GDM1 (cell line): ENCODE measurements at places on chromosomes 4 and X.

DNA sequence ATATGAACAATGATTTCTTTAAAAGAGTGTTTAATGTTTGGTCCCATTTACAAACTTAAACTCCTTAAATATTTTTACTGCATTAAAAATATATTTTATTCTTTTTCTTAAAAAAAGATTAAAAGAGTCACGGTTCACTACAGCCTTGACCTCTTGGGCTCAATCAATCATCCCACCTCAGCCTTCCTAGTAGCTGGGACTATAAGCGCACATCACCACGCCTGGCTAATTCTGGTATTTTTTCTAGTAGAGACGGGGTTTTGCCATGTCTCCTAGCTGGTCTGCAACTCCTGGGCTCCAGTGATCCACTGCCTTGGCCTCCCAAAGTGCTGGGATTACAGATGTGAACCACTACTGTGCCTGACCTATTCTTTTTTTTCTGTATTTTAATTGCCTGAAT is 104.7 kb upstream of the TLR2 start:
- no peak for DNase-seq

DNA sequence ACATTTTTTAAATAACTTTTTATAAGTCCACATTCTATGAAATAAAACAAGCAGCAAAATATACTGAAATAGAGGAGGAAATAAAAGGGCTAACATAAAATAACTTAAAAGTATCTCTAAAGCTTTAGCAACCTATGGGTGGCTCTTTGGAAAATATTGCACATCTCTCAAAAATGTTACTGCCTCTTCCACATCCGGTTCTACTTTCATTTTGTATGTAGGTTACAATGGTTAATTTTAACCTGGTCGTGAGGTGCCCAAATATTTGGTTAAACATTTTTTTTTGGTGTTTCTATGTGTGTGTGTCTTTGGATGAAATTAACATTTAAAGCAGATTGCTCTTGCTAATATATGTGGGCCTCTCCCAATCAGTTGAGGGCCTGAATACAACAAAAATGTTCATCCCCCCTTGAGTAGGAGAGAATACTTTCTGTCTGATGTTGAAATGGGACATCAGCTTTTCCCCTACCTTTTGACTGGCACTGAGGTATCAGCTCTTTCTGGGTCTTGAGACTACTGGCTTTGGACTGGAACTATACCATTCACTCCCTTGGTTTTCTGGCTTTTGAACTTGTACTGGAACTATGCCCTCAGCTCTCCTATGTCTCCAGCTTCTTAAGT is 353.0 kb downstream of the ADAM29 start:
- no peak for DNase-seq

DNA sequence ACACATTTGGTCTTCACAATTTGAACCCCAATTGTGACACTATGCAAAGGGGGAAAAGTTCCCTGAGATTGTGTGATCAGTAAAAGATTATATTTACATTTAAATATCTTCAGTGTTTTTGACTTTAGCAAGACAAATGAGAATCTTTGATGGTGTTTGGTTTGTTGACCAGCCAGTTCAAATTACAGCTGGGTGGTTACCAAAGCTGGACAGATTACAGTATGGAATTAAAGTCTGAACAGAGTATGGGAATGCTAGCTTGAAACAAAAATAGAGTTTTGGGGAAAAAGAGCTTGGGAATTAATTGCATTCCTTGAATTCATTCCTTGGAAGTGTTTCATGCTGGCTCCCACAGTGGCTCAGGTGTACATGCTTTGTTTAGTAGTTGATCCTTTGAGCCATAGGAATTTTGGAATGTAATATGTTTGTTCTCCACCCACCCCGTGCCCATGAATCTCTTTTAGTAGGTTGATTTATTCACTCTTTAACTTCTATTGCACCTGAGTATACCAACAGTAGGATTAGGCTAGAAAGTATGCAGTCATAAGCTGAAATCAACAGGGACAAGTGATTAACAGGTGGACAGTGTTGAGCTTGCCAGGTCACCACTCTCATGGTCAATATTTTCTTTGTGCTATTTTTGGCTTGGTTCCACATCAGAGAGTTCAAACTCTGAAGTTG is 81.1 kb upstream of the HELT start:
- no peak for DNase-seq

DNA sequence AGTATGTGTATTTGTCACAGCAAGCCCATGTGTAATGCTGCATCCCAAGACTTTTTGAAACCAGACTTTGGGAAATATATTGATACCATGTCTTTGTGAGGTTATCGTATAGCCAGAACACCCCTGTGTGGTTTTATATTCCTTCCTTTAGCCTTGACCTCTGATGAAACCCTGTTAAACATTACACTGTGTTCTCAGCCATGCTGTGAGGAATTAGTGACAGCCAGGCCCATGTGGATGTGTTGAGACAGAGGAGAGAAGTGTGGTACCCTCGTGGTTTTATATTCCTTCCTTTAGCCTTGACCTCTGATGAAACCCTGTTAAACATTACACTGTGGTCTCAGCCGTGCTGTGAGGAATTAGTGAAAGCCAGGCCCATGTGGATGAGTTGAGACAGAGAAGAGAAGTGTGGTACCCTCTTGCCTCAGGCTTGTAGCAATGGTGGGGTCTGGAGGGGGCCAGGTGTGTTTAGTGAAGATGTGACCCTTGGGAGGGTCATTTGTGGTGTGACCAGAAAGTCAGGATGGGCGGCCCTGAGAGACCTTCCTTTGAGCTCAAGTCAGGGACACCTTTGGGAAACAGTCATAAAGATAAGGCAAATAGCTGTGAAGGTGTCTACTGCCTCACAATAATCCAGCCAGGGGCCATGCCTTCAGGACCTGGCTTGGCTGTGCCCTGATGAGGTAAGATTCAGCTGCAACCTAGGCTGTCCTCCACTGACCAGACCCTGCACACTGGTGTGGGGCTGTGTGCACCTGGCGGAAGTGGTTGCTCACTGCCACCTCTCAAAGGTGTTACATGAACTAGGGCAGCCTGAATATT is 110.0 kb downstream of the IRF2 start:
- DNase-seq, result no peak

- no peak for DNase-seq
Measured at GRCh38 chrX:46587753-46588171, 14.2 kb downstream of the CHST7 start.

DNA sequence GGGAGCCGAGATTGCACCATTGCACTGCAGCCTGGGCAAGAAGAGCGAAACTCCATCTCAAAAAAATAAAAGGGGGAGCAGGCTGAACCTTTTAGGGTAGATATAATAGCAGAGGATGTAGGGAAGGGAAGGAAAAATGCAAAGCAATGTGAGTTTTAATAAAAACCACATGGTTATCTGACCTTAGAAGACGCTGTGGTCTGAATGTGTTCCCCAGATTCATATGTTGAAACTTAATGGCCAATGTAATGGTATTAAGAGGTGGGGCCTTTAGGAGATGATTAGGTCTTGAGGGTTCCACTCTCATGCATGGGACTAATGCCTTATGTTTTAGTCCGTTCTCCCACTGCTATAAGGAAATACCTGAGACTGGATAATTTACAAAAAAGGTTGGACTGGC is 114.1 kb upstream of the STX18 start:
- no peak for DNase-seq
